B cell (primary cell): ENCODE measurements at places on chromosomes 5 and 9. TPM values are rescaled to one million over a fixed set of nuclear protein-coding genes. Genes with fewer than 3 reads are reported as not detected.

- no peak for DNase-seq
These were observed 122.4 kb downstream of the ADGRV1 start for GRCh38 chr5:90680921-90681563.

GRCh38 chr5:150630461-150631325 is 9.8 kb upstream of the SYNPO start:
- DNase-seq: no peak

DNA sequence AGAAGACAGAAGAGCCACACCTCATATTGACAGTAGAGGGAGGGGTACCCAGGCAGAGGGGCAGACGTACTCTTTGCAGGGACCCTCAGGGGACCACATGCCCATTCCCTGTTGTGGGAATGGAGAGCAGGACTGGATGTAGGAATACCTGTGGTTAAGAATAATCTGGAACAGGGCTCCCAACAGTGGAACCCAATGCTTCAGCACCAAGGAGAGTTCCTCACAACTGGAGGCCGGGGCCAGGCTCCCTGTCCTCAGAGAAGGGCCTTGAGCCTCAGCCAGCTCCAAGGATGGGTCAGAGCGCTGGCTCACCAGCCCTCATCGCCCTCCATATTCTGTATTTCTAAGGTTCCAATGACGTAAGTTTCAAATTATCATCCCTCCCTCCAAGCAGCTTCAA is 7.4 kb upstream of the SHC3 start:
- DNase-seq: no peak

- DNase-seq: no peak
These were observed 98.0 kb upstream of the NR3C1 start for GRCh38 chr5:143501310-143502044.

DNA sequence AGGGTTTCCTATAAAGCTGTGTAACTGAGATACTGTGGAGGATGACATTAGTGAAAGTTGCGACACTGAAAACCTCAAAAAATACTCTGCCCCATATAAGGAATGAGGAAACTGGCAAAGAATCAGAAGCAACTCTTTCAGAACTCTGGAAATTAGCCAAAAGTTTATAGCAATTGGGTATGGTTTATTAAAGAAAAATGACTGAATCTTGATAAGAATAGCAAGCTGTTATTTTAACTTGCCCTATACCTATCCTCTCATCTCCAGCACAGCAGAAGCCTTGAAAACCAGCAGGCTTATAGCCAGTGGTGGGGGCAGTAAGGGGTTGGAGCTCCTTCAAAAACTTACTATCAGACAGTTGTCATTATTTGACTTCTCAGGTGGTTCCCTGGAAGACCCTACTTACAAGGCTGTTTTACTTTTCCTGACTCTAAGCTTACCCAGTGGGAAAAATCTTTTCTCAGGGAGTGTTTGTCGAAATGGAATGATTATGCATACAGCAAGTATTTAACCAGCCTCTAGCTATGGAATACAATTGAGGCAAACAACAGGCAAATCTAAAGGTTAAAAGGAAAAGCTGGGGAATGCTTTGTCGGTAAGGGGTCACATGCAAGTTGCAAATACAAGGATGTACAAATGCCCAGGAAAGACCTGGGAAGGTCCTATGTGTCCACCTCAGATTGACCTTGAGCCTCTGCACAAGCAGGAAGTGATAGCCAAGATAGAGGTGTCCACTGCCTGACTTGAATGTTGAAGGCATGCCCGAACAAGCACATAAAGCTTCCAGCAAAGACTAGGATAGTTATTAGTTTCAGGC is 21.0 kb upstream of the FAM151B start:
- no peak for DNase-seq

Gene ACTBL2
- not detected in 2 replicates for total RNA-seq

DNA sequence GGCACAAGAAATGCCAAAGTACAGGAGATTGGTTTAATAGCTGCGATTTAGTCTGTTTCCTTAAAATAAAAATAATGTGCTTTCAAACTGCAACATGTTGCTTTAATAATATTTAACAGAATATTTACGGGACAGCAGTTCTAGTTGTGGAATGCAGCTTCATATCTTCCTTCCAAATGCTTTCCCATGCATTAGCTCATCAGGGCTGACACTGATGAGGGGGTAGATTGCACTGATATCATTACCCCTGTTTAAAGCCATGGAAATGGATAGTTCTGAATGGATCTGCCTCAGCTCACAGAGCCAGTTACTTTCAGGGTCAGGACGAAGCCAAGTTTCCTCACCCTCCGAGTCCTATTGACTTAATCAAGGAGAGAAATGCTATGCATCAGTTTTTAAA is 93.2 kb upstream of the OSMR start:
- DNase-seq: no peak

- no peak for DNase-seq
These were observed 112.9 kb downstream of the CAMK4 start for GRCh38 chr5:111337133-111337532.

- no peak for DNase-seq
These were observed 176.4 kb downstream of the ARRDC3 start for GRCh38 chr5:91206734-91207133.

DNA sequence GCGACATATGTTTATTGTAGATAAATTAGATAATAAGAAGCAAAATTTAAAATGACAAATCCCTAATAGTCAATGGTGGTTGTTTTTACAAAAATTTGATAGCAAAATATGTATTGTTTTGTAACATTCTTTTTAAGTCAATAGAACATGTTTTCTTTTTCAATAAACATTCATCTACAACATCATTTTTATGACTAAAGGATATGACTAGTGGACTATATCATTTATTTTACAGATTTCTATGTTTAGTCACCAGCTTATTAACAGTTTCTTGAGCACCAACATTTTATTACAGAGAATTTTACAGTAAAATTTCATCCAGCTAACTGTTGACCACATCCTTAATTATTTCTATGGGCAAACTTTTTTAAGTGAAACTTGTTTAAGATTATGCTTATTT is 114.7 kb upstream of the IL7R start:
- DNase-seq: no peak

GRCh38 chr5:107781451-107781850 is 110.7 kb upstream of the EFNA5 start:
- no peak for DNase-seq

GRCh38 chr5:65150599-65151304 is 331.0 kb downstream of the ADAMTS6 start:
- DNase-seq: no peak

Gene GLRX
- 44.6 and 50.0 TPM in 2 replicates for total RNA-seq

- DNase-seq: no peak
These were observed 1.7 kb upstream of the SLC38A9 start for GRCh38 chr5:55713871-55714270.

Gene SH2D3C
- 66.3 and 70.1 TPM in 2 replicates for total RNA-seq

DNA sequence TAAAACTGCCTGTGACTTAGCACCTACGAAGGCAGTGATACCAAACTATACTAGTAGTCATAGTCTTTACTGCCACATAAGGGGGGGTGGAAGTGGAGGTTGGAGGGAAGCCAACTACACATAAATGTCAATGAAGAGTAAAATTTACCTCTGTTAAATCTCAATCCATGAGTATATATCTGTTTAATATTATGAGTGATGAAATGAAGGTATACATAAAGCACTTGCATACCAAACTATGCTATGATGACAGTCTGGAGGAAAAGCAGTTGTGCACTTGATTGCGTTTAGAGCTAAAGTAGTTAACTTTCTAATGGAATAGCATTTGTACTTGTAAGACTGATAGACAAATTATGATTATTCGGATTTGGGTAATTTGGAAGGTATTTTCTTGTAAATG is 129.2 kb upstream of the POU5F2 start:
- no peak for DNase-seq

DNA sequence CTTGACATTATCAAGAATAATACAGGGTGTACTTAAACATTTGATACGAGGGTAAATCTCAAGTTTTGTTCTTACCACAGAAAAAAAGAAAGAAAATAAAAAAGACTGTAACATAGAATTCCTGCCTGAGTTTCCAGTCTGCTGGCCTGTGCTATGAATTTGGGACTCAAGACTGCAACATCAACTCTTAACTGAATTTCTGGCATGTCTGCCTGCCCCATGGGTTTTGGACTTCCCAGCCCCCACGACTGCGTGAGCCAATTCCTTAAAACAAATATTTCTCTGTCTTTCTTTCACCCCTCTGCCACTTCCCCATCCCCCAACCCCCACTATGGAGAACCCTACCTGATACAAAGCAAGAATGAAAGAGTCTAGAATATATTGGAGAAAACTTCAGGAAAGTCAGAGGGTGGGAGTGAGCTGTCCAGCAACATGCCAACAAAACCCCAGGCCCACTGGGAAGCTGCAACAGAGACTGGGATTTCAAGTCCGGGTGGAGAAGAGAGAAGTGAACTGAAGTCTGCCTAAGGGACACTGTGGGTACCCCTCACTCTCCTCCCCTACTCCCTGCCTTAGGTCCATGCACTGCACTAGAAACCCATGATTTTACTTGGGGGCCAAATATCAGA is 43.0 kb downstream of the MARCHF3 start:
- no peak for DNase-seq

DNA sequence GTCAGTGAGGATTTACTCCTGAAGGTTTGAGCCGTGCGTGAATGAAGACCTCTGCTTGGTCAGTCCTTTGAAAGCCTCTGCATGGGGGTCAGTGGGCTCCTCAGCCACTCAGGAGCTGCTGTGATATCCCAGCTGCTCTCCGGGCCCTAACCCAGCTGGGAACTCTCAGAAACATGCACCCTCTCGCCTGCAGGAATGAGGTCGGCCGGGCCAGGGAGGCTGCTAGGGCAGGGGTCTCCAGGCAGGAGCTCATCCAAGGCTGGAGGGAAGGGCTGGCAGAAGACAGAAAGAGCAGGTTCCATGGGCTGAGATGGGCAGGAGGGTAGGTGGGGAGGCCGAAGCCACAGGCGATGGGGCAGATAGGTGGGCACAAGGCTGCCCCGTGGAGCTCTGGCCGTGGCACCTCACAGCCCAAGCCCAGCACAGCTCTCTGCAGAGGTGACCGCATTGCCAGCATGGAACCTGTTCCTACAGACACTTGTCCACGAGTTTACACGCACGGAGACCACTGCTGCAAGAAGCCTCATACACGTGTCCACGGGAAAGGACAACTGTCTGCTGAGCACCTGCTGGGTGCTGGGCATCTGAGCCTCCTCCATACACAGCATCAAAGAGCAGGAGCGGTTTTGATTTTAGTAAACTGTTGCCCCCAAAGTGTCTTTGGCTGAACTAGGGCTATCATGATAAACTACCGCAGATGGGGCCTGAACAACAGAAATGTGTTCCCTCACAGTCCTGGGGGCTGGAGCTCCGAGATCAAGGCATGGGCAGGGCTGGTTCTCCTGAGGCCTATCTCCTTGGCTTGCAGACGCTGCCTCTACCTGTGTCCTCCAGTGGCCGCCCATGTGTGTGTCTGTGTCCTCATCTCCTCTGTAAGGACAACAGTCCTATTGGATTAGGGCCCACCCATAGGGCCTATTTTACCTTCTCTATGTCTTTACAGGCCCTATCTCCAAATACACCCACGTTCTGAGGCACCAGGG is 85.2 kb upstream of the ADAMTS2 start:
- no peak for DNase-seq

GRCh38 chr9:35000535-35001284 is 11.2 kb downstream of the DNAJB5 start:
- no peak for DNase-seq

DNA sequence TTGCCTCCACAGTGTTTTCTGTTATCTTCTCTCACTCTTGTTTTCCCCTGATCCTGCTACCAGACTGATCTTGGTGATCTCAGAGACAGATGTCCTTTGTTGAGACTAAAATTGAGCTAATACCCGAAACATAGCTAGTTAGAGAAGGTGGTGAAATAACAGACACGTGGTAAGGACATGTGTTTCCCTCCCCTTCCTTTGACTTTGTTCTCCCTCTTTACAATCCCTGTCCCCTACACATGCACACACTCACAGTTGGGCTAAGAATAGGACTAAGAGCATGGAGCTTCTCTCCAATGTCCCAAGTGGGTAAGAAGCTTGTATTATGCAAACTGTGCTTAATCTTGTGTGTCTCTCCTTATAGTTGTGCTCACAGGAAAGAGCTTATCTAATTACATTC is 1603.0 kb upstream of the C9orf72 start:
- no peak for DNase-seq

GRCh38 chr5:140725799-140726471 is 25.7 kb downstream of the ZMAT2 start:
- peak; percentile 40 for DNase-seq

Gene TLX3
- not detected in 2 replicates for total RNA-seq

Gene TXNDC8
- total RNA-seq: not detected in 2 replicates

- DNase-seq: no peak
These were observed 181.3 kb upstream of the DMRT1 start for GRCh38 chr9:660227-660626.

Gene GADD45G
- total RNA-seq: 5.9 and 6.1 TPM in 2 replicates

- DNase-seq: no peak
These were observed 486.3 kb upstream of the ZNF462 start for GRCh38 chr9:106376689-106377088.

DNA sequence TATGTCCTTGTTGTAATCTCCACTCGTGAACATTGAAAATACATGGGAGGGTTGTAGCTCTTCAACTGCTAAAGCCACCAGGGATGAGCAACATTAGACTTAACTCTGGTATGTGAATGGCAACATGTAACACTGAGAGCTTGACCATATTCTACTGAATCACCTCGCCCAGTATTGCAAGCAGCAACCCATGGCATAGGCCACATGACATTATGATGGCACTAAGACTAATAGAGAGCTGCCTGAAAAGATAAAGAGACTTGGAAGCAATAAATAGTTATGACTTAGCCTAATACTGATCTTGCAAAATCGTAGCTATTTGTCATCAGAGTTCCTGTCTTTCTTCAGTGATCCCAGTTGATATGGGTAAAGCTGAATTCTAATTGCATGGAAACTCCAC is 108.4 kb upstream of the NREP start:
- no peak for DNase-seq

- DNase-seq: no peak
These were observed 22.4 kb downstream of the ECM2 start for GRCh38 chr9:92513349-92513748.

GRCh38 chr5:167642779-167643517 is 648.5 kb upstream of the WWC1 start:
- no peak for DNase-seq

GRCh38 chr9:121349009-121349408 is 21.0 kb downstream of the STOM start:
- DNase-seq: no peak
